ENCODE measurements at places on chromosomes 5 and 9.

DNA sequence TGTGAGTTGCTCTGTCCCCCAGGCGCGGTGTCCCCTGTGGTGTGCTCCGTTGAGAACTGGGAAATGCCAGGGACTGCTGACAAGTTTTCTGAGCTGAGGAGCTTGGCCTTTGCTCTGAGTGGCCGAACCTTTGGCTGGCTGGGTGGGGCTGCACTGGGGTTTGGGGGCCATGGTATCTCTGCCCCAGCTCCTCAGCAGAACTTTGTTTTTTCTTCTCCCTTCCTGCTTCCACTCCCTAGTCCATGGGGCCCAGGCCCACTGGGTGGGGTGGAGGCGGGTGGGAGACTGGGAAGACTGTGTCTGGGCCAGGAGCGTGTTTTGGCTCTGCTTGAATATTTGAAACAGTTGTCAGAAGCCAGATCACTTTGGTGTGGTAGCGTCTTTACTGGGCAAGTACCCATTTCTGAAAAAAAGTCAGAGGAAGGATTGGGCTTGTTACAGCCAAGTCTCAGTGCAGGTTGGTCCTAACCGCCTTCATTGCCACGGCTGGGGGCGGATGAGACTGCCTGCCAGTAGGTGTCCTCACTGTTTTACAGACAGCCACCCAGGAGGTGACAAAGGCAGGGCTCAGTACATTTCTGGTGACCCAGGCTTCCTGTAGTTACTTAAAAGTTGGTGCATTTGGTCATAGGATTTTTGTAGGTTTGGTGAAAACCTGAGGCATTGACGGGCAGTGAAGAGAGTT is 92.7 kb downstream of the DAB2IP start:
- no peak for DNase-seq

DNA sequence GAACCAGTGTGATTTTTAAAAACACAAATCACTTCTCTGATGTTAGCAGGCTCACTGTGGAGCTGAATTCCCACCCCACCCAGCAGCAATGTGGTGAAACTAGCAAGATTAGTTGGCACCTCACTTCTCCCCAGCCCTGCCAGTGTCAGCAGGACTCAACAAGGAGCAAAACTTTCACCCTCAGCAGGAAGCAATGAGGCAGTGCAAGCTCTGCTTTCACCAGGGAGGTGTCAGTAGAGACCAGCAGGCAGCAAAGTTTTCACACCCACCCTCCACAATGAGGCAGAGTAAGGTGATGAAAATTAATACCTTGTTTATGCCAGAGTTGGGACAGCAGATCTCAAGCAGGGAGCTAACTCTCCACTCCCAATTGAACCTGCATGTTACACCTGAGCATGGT is 565.0 kb downstream of the CETN3 start:
- no peak for DNase-seq

GRCh38 chr5:42894057-42894456 is 82.4 kb upstream of the SELENOP start:
- no peak for DNase-seq

GRCh38 chr9:27572918-27573633 is at the start of gene C9orf72:
Gene C9orf72, minus strand, starts transcription at chr9:27573481. Its CDS starts 6,361 bp downstream, at chr9:27567120.
- peak; percentile 76 for DNase-seq

DNA sequence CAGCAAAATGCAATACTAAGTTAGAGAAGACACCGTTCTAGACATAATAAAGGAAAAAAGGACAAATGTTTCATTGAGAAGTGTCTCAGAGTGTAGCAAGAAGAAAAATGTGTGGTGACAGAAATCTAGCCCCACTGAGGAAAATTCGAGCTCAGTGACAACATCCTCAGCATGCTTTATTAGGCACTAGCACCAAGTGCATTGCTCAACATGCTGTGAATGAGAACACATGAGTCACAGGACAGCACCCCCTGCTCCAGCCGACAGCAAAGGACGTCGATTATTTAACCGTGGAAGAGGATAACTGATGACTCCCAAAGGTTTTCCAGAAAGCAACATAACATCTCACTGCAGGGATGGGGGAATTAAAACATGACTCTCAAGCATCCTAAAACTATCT is 182.7 kb downstream of the GNAQ start:
- DNase-seq: no peak

GRCh38 chr5:1495525-1495897 is 28.2 kb downstream of the LPCAT1 start:
- no peak for DNase-seq

DNA sequence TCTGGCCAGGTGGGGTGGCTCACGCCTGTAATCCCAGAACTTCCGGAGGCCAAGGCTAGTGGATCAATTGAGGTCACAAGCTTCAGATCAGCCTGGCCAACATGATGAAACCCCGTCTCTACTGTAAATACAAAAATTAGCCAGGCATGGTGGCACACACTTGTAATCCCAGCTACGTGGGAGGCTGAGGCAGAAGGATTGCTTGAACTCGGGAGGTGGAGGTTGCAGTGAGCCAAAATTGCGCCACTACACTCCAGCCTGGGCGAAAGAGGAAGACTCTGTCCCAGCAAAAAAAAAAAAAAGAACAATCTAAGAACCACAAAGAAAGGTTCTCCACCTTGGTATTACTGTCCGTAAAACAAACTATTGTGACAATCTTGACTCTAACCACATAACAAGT is 9.7 kb downstream of the MYO10 start:
- no peak for DNase-seq

DNA sequence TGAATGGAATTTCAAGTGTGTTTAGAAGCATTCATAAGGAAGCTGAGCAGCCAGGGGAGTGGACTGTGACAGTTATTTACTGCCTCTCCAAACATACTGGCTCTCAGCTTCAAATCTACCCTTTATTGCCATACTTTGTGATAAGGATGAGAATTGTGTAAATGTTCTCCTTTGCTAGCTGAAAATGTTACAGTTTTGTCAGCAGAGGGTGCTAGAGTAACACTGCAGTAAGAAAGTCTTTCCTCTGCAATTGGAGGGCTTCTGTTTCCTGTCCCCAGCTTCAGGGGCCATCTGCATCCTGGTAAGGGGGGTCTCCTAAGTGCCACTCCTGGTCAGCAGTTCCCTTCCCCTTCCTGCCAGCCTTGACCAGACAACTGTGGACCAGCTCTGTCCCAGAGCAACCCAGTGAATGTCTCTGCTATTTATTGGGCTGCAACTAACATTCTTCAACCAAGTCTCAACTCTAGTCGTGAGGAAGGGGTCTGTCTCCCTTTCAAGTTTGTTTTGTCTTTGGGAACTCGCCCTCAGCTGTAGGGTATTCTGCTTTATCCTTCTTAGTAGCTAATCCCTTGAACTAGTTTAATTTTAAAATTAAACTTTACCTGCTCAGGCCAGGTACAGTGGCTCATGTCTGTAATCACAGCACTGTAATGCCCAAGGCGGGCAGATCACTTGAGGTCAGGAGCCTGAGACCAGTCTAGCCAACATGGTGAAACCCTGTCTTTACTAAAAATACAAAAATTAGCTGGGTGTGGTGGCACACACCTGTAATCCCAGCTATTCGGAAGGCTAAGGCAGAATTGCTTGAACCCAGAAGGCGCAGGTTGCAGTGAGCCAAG is 45.3 kb downstream of the RAPGEF6 start:
- peak; percentile 17 for DNase-seq

GRCh38 chr5:35338157-35338453 is 107.8 kb upstream of the PRLR start:
- no peak for DNase-seq

GRCh38 chr9:136531904-136532798 is 13.7 kb downstream of the NOTCH1 start:
- DNase-seq: no peak

DNA sequence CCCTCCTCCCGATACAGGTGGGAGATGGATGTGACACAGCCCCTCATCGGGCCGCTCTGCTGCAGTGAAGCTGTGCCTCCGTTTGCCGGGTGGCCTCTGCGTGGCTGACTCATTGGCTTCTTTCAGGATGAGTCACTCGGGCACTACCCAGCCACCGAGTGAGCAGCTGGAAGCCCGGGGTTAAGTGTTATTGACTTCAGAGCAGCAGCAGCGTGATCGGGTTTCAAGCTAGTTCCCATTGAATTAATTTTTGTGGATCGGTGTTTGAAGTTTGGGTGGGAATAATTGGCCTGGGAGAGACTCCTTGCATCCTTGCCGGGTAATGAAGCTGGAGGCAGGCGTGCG is 266.4 kb upstream of the IRX4 start:
- DNase-seq: no peak

DNA sequence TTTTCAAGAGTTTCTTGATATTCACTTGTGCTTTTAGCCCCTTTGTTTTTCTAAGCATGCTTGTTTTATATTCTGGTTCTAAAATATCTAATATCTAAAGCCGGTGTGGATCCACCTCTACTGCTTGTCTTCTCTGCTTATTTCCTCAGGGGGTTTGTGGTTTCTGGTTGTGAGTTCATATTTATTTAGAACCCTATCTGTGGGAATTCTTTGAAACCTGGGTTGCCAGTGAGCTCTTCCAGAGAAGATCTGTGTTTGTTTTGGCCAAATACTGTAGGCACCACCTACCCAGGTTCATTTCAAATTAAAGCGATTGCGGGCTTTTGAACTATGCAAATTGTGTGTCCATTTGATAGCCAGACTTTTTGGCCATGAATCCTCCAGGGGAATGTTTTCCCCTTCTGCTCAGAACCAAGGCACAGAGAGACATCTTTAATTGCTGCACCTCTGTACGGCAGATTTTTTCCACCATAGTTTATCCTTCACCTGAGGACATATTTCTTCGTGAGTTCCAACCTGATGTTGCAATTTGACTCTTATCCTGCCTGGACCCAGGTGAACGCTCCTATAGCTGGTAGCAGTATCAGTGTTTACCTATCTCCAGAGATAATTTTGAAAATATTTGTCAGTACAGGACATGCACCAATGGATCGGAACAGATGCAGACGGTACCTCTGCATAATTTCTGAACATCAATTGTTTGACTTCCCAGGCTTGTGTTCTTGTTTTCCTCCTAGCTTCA is 2.4 kb upstream of the ZBTB43 start:
- no peak for DNase-seq

- no peak for DNase-seq
Measured at GRCh38 chr9:83472221-83472665, 66.0 kb downstream of the FRMD3 start.

DNA sequence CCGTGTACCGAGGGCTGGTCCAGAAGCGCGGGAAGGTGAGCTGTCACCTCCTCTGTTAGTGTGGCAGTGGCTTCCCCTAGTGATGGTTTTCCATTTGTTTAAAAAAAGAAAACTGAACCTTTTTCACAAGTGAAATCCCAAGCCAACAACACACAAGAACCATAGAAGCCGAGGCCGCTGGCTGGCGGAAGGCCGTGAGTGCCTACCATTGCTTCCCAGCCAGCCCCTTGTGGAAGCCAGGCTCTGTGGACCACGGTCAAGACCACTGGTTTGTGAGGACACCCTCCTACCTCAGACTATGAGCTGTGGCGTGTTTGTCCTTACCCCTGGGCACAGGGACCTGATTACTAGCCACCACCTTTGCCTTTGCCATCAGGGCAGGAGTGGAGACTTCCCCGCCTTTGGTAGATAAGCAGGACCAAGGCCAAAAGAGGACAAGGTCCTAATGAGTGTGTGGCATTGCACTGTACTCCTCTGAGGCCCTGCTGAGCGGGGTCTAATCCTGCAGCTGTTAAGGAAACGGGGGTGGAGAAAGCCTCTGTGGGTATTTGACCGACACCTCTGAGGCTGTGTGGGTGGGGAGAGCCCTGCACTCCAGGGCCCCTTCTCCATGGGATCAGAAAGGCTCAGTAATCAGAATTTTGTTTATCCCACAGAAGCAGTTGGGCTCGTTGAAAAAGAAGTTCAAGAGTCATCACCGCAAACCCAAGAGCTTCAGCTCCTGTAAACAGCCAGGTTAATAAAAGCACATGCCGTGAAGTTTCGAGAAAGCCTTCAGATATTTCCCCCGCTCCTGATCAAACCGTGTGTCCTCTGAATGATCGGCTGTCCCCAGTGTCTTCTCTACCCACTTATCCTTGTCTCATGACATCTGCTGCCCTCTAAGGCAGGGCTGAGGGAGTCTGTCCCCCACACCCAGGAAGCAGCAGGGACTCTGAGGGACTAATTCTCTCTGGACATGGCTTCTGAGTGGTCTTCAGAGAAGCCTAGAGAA is 4.3 kb downstream of the SURF2 start:
- DNase-seq: no peak

GRCh38 chr5:41057231-41057630 is 13.9 kb downstream of the MROH2B start:
- DNase-seq: no peak

- no peak for DNase-seq
Measured at GRCh38 chr9:112582371-112583262, 96.0 kb downstream of the KIAA1958 start.

GRCh38 chr5:132608107-132608506 is 49.9 kb upstream of the IL13 start:
- DNase-seq: no peak

- DNase-seq: no peak
Measured at GRCh38 chr5:64690417-64691151, at the start of gene SHISAL2B. Gene SHISAL2B, plus strand, starts transcription at chr5:64690503. Its CDS starts 121 bp downstream, at chr5:64690624.

DNA sequence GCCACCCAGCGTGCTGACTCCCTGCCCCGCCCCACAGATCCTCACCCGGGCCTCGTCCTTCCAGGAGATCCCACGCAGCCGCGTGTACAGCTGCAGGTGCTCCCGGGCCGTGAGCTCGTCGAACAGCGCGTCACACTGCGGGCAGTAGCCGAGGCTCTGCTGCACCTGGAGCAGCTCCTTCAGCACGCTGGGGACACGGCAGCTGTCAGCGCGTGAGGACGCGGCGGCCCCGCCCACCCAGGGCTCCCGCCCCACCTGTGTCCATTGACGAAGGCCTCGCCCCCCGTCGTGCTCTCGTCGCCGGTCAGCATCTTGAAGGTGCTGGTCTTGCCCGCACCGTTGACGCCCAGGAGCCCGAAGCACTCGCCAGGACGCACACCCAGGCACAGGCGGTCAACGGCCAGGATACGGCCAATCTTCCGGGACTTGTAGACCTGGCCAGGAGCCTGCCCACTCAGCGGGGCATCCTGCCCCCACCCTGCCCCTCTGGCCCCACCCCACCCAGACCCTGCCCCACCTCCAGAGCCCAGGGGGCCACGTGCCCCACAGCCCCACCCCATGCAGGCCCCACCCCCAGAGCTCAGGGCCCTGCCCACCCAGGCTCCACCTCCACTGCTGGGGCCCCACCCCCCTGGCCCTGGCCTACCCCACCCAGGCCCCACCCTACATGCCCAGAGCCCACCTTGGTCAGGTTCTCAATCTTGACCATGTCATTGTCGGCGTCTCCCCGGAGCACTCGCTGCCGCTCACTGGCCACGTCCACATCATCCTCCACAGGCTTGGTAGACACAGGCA is 13.8 kb upstream of the CLIC3 start:
- DNase-seq: no peak

DNA sequence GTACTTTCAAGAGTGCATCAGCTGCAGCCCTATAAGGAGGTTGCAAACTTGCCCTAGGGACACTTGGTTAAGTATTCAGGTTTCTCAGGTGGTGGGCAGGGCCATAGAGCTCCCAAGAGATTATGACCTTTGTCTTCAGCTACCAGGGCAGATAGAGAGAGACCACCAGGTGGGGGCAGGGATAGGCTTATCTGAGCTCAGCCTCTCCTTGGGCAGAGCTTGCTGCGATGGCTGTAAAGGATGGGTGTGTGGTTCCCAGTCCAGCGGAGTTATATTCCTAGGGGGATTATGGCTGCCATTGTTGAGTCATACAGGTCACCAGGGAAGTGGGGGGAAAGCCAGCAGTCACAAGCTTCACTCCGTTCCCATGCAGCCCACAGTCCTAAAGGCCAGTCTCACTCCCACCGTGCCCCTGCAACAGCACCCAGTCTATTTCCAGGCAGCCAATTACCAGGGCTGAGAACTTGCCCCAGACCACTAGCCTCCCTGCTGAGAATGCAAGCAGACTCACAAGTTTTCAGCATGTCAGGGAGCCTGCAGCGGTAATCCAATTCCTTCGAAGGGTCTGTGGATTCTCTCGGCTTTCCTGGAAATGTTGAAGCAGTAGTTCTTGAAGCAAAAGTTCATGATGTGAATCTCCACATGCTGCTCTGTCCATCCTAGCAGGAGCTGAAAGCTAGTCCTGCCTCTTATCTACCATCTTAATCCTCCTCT is 151.5 kb downstream of the SLC12A2 start:
- DNase-seq: no peak
